ENCODE measurements at places on chromosomes 13 and 19. TPM values are rescaled to one million over a fixed set of nuclear protein-coding genes. Genes with fewer than 3 reads are reported as not detected.

- DNase-seq, result no peak
- no peaks in the 10 kb centered on the region for H3K4me1 ChIP-seq
- H3K4me3 ChIP-seq, result no peak overlapping the region
- H3K27me3 ChIP-seq, result no peaks in the 10 kb centered on the region
- H3K27ac ChIP-seq, result no peak overlapping the region
- peaks cover 5% of the 10 kb centered on the region for H3K36me3 ChIP-seq
These were observed 13.6 kb downstream of the GRTP1 start for GRCh38 chr13:113350065-113350937.

DNA sequence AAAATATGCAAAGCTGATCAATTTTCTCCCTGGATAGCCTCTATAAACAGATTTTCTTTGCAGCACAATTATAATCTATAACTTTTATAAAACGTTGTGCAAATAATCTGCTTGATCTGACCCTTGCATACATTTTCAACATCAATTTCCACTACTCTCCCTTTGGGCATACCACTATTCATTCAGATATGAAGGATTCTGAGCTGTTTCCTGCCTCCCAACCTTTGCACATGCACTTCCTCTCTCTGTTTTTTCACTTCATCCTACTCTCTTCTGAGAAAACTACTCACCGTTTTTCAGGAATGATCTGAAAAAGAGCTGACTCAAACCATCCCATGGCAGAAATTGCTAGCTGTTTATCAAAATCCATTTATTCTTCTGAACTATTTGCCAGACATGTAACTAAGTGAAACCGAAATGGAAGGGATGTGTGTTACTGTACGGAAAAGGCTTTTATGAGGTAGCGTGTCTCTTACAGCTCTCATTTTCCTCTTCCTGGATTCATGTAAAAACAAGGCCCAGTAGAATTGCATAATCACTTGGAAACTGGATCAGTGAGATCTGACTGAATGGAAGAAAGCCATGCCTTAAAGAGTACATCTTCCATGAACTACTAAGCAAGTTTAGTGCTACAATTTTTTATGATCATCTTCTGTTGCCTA lies 1447.3 kb upstream of the MIR17HG start:
- H3K36me3 ChIP-seq, result no peaks in the 10 kb centered on the region
- H3K27me3 ChIP-seq, result no peaks in the 10 kb centered on the region
- H3K4me3 ChIP-seq, result no peak overlapping the region
- no peaks in the 10 kb centered on the region for H3K4me1 ChIP-seq

DNA sequence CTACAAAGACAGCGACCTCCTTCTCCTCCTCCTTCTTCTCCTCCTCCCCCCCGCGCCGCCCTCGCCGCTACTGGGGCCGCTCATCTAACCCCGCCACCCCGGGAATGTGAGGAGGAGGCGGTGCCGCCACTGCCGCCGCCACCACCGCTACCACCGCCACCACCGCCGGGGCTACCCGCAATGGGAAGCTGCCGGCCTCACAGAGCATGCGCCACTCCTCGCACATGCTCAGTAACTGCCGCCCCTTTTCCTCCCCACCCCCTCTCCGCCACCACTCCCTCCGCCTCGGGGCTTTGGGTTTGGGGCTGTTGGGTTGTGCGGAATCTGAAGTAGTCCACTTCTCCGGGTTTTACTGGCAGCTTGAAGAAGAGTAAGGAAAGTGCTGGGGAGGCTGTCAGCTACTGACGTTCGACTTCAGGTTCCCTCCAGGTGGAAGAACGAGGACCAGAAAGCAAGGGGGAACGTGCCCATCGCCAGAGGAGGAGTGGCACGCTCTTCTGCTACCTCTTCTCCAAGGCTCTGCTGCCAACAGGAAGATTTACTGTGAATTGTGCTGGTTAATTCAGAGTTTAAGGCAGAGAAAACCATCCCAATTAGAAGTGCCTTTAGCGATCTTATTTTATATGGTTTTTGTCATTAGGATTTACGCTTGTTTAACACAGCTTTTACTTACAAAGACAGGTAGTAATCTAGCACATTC lies at the start of gene MYCBP2:
Gene MYCBP2, minus strand, starts transcription at position 190 of the 700 bp plus-strand sequence. CDS start 319 bp downstream, outside the sequence.
- H3K27ac ChIP-seq, result peak within 1 kb of the TSS; percentile 95
- H3K36me3 ChIP-seq, result peaks cover 31% of the 10 kb centered on the region
- H3K27me3 ChIP-seq, result no peaks in the 10 kb centered on the region
- peak; percentile 97 for DNase-seq
- peak within 1 kb of the TSS; percentile 93 for H3K4me3 ChIP-seq

HRC gene
- not detected for total RNA-seq

- DNase-seq, result no peak
- H3K27me3 ChIP-seq, result no peaks in the 10 kb centered on the region
- no peaks in the 10 kb centered on the region for H3K36me3 ChIP-seq
- no peak overlapping the region for H3K4me3 ChIP-seq
- no peaks in the 10 kb centered on the region for H3K4me1 ChIP-seq
- no peak overlapping the region for H3K27ac ChIP-seq
These were observed 327.7 kb downstream of the ZNF536 start for GRCh38 chr19:30699871-30700280.

GRCh38 chr13:101492251-101492910 lies 39.9 kb downstream of the ITGBL1 start:
- no peak overlapping the region for H3K27ac ChIP-seq
- no peaks in the 10 kb centered on the region for H3K4me1 ChIP-seq
- DNase-seq, result no peak
- no peak overlapping the region for H3K4me3 ChIP-seq

DNA sequence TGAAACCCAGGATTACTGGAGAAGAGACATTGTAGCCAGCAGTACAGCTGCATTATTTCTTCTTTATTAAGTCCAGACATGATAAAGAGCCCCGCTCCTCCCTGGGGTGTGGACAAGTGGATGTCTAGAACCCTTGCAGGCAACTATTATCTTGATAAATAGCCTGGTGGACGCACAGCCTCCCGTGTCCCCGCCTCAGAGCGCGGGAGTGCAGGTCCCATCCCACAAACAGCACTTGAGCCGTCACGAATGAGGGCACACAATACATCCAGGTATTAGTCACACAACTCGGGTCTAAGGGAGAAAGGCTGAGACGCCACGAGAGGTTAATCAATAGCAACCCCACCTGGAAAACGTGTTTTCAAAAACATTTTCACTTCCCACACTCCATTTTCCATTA lies 213.2 kb upstream of the SOX1 start:
- no peaks in the 10 kb centered on the region for H3K36me3 ChIP-seq
- no peaks in the 10 kb centered on the region for H3K27me3 ChIP-seq
- H3K4me1 ChIP-seq, result no peaks in the 10 kb centered on the region
- no peak overlapping the region for H3K27ac ChIP-seq
- no peak for DNase-seq

DNA sequence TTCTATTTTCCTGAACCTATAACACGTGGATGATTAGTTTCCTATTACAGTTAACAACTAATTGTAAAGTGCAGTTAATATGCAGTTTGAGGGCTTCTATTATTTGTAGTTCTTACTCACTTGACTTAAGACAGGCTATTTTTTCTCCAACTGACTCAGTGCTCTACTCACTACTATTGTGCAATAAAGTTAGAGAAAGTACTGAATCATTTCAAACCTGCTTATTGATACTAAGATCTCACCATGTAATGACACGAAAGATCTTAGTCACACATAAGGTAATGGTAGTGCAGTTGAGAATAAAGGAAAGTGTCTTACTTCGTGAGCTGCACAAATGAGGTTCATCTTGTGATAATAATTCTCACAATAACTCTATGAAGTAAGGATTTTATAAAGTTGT lies 22.8 kb upstream of the ITM2B start:
- peaks cover 15% of the 10 kb centered on the region for H3K4me1 ChIP-seq
- H3K27me3 ChIP-seq, result peaks cover 42% of the 10 kb centered on the region
- no peak for DNase-seq

Data from activated CD4-positive, alpha-beta memory T cell treated with anti-CD3 and anti-CD28 coated beads, Interleukin-2, amount 10 ng/mL, durations not matched to agents 7 days and 5 days (primary cell).